ENCODE measurements at places on chromosomes 12 and 14.

DNA sequence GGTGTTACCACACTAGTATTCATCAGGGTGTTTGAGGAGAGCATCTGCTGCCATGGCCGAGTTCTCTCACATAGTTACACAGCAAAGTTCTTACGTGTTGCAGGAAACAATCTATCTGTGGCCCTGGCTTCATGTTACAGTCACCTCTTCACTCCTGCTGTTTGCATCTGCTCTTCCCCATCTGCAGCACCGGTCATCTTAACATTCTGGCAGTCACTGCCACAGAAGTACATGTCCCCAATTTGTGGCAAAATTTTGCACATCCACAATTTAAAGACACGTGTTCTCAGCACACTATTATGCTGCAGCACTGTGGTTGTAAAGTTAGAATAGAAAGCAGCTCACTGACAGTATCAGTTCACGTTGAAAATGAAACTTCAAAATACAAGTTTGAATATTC lies 23.2 kb downstream of the MAPK1IP1L start:
- no peak for DNase-seq

DNA sequence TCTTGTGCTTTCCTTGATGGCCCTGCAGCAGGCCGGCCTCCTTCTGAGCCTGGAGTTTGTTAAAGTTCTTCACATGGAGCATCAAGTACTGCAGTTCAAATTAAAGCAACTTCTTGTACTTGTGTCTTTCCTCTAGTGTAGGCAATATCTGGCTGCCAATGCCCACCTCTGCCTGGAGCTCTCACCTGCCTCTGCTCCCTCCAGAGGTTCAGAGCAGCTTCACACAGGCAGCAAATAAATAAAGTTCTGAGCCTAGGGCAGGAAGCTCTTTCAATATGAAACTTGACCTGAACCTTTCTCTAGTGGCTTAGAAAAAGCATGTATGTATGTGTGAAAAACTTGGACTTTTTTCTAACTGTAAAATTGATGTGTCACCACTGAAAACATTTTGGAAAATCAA lies 65.9 kb downstream of the ITPR2 start:
- no peak for DNase-seq

GRCh38 chr12:41380878-41381277 lies 192.8 kb downstream of the PDZRN4 start:
- DNase-seq: no peak

DNA sequence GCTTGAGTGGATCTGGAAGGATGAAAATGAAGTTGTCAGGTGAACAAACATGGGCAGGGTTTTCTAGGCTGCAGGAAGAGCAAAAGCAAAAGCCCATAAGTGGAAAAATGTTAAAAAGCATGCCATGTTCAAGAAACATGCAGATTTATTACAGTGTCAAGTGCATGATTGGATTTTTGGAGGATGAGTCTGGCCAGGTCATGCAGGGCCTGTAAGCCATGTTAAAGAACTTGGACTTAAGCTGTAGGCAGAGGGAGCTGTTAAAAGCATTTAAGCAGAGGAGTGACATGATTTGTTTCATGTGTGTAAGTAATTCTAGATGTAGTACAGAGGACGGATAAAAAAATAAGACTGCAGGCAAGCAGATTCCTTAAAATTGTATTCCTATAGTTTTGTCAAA lies 16.3 kb upstream of the SINHCAF start:
- DNase-seq: no peak
